Esophagus squamous epithelium (tissue), 5 donors: ENCODE measurements at places on chromosomes 7 and 10. TPM values are rescaled to one million over a fixed set of nuclear protein-coding genes. Genes with fewer than 3 reads are reported as not detected.

- no peak for DNase-seq
Observed at GRCh38 chr7:157570531-157571200, 233.9 kb downstream of the DNAJB6 start.

HABP2 gene
- not detected for total RNA-seq

ACSM6 gene
- not detected for total RNA-seq

GRCh38 chr10:45198486-45199204, 116.8 kb downstream of the OR13A1 start:
- DNase-seq = no peak

GRCh38 chr7:28029051-28029450, 151.5 kb downstream of the JAZF1 start:
- DNase-seq = no peak

DNA sequence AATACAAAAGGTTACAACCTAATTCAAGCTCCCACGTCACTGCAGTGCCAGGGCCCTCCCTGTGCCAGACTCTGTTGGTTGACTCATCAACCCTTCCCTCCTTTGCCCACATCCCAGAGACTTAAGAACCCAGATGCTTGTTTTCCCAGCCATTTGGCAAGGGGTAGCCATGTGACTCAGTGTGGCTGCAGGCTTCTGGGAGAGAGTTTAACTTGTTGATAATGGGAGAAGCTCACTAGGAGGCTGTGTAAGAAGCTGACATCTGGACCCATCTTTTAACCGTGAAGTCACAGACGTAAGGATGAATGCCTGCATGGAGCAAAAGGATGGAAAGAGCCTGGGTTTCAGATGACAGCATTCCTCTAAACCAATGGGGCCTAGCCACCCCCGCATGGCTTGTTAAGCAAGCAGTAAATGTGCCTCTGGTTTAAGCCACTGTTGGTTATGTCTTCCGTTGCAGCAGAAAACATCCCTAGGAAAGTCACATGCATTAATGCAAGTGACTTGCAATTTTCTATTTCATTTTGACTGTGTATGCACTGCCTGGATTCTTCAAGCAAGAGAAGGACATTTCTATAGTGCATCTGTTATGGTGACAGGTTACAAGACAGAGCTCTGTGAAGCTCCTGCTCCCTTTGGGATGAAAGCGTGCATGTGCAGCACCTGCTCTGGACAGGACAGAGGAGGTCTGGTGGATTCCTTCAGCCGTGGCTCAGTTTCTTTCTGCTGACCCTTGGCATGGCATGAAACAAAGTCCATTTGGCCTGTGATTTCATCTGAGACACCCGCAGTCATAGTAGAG, 57.5 kb upstream of the CREB5 start:
- DNase-seq = no peak

- no peak for DNase-seq
Observed at GRCh38 chr7:5231116-5231515, 41.1 kb downstream of the WIPI2 start.

DNA sequence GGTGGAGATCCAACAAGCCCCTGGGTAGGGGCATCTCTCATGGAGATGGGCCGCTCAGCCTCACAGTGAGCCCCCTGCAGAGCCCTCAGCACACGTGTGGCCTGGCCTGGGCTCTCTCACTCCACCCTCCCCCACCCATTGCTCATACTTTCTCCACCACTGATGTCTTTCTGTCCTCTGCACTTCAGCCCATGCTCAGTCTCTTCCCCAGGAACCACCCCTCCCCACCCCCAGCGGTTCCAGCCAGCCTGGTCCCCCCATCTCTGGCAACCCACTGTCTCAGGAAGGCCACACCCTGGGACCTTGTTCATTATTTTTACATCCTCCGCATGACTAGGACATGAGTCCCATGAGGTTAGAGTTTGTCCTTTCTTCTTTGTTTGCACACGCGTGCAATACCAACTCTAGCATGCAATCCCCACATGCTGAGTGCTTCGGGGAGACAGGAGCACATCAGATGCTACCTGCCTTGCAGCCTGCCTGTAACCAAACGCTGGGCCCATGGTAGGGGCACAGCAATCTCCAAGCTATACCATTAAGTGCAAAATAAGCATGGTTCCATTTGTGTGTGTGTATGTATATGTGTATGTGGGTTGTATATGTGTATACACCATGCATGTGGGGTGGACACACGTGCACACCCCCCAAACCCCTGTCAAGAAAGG, 408.4 kb upstream of the FOXK1 start:
- DNase-seq = no peak

MACC1 gene
- total RNA-seq = 18.2 TPM

PLEKHS1 gene
- total RNA-seq = not detected

DNA sequence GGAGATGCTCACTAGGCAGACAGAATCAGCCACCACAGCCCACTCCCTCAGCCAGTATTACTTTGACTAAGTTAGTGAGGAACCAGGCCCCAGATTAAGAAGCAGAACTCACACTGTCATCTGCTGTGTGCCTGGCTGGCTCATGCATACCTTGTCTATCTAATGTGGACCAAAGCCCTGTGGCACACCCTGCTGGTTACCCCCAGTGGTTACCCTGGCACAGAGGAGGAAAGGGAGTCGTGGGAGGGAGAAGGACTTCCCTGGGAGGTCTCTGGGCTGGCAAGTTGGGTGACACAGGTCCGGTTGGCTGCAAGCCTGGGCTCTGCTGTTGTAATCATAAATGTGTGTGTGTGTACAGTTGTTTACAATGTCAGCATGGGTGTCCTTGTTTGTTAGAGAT, 7.5 kb upstream of the SH2D4B start:
- DNase-seq = no peak

C7orf33 gene
- not detected for total RNA-seq

NOM1 gene
- total RNA-seq = 26.9 TPM

DNA sequence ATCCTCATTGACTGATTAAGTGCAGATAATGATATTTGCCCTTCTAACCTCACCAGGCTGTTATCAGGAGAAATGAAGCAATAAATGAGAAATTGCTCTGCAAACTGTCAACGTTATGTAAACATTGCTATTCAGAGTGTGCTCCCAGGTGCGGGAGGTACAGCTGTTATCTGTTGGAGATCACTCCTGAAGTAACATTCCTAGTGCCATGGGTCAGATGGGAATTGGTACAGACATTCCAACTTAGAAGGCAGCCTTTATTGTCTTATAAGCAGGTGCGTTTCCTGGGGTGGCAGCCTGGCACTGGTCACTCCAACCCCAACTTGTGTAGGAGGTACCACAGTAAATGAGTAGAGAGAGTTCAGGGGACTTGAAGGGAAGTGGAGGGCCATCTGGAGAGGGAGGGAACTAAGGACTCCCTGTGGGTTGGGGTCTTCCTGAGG, 36.8 kb downstream of the HK1 start:
- DNase-seq = no peak

CYP2C19 gene
- total RNA-seq = 4.0 TPM

KCNH2 gene
- total RNA-seq = 0.53 TPM

DNA sequence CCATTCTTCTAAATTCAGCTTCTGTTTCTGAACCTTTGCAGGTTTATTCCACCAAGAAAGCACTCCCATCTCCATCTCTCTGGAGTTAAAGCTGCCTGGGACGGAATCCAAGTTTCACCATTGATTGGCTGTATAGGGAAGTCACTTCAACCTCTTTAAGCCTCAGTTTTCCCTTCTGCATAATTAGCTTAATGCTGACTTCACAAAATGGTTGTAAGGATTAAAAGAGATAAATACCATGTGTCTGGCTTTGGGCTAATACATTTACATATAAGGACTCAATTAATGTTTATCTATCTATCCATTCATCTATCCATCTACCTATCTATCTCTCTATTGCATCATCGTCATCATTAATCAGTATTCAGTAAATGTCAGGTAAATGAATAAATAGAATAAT, 629.6 kb upstream of the MGMT start:
- no peak for DNase-seq

DNA sequence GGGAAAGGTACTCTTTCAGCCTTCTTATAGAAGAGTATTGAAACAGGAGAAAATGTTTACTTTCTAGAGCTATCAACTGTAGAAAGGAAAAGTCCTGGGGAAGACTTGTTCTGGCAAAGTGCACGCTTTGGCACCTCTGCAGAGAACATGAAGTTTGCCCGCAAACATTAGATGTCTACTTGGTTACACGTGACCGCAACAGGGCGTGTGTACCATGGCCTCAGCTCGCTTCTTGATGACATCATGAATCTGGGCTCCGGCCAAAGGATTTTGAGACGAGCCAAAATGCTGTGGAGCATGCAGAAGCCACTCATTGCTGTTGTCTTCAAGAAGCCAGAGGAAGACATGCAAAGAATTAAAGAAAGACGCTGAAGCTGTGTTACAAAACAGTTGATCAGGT, 8.6 kb upstream of the TAS2R60 start:
- DNase-seq = peak; percentile 6

GRCh38 chr10:49762566-49762877, 399 bp upstream of the OGDHL start:
- DNase-seq = no peak

- DNase-seq = no peak
Observed at GRCh38 chr10:87523731-87524130, 19.0 kb downstream of the MINPP1 start.

DNA sequence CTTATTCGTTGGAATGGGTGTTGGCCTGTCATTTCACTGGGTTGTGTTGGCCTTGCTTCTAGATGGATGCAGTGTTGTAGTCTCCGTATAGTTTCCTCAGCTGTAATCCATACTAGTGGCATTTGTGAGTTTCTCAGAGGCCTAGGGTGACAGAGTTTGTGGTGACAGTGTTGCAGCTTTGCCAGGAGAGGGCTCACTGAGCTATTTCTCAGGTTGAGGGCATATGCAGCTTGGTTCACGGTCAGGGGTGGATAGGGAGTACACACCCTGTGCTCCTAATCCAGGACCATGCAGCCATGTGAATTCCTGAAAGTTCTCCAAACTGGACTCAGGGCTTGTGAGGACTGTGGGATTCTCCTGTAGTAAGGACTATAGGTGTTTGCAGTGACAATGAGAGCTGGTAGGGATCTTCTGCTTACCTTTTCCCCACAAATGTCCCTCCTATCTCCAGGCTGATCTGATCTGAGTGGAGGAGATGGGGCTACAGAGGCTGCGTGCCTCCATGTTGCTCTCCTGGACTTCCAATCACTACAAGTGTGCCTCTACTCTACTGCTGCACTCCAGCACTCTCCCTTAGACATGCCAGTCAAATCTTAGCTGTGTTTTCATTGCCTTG, 229.0 kb downstream of the STK31 start:
- DNase-seq = no peak

ADCY1 gene
- 1.9 TPM for total RNA-seq

DNA sequence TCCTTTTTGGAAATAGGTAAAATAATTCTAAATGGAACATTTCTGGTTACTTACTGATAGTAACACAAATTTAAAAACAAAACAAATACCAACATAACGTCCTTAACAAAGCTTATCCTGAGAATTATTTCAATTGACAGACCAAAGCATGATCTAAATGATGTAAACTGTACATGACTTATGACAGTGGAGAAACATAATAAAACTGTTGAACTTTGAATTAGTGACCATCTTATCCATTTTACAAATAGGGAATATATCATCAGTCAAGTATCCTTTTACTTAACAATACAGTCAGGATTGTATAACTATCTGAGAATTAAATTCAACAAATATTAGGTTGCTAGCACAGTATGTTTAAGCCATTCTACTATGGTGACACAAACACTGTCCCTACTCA, 2.4 kb downstream of the IPMK start:
- DNase-seq = no peak

TUBAL3 gene
- 0.19 TPM for total RNA-seq

TLL2 gene
- total RNA-seq = not detected

GRCh38 chr10:98074315-98074911, 44.0 kb upstream of the CRTAC1 start:
- no peak for DNase-seq

CDHR1 gene
- total RNA-seq = 11.0 TPM

GRCh38 chr7:115060095-115060870, 138.4 kb downstream of the MDFIC start:
- no peak for DNase-seq

FBXO24 gene
- total RNA-seq = 0.29 TPM

DNA sequence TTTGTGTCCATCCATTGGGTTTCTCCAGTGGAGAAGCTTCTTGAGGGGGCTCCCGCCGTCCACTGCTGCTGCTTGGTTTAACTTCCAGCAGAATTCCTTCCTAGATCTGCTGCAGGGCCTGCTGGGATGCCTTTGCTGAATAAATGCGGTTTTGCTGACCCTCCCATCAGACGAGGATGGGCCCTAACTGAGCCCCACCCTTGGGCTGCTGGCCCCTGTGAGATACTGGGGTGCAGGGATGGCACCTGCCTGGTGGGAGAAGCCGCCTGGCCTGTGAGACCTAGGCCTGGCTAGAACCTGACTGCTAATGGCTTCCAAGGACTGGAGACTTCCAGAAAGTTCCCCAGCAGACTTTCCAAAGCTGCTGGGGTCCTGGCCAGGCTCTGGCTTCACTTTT, 43.8 kb downstream of the ZNF467 start:
- DNase-seq = no peak

DNA sequence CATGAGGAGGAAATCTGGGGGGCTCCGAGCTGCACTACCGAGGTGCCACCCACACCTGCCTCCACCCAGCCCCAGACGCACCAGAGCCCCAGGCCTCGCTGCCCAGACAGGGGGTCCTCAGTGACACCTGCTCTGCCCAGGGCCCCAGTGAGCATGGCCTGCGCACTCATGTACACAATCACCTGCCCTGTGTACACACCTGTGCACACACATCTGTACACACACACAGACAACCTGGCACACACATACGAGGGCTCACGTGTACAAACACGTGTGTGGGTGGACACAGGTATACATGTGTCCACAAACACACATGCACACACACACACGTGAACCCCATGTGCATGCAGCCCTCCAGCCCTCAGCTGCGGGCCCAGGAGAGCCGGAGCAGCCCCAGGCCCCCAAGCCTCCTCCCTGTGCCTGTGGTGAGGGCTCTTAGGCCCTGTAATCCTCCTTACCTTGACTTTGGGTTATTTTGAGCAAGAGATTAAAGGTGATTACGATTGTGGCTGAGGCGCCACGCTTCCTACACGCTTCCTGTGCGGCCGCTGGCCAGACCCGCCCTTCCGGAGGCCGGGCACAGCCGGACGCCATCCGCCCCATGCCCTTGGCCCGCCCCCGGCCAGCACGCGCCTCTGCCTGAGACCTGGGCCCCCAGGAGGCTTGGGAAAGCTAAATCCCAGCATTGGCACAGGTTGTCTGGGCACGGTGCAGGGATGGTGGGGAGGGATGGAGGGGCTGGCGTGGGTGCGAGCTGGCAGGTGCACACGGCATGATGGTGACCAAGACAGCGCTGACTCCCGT, 71.9 kb downstream of the ELFN1 start:
- no peak for DNase-seq

DNA sequence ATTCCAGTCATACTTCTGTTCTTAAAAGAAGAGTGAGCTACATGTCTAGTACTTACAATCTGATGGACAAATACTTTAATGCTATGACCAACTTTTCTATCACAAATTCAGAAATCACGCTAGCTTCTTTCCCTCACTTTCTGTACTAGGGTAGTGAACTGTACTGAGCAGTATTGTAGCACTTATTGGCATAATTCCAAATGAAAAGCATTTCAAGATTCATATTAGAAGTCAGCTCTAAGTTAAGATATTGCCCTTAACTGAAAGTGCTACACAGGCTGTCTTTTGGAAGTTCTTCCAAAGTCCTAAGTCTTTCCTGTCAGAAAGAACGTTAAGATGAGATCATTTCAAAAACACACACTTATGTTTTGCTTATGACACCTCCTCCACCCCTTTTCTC, 13.4 kb downstream of the P4HA1 start:
- DNase-seq = no peak

RNLS gene
- total RNA-seq = 9.5 TPM

GRCh38 chr10:129790715-129791446, 173.2 kb downstream of the EBF3 start:
- DNase-seq = no peak
